ENCODE measurements at places on chromosomes 5 and 9.

- DNase-seq, result no peak
Measured at GRCh38 chr9:94096819-94097577, 12.7 kb downstream of the PTPDC1 start.

DNA sequence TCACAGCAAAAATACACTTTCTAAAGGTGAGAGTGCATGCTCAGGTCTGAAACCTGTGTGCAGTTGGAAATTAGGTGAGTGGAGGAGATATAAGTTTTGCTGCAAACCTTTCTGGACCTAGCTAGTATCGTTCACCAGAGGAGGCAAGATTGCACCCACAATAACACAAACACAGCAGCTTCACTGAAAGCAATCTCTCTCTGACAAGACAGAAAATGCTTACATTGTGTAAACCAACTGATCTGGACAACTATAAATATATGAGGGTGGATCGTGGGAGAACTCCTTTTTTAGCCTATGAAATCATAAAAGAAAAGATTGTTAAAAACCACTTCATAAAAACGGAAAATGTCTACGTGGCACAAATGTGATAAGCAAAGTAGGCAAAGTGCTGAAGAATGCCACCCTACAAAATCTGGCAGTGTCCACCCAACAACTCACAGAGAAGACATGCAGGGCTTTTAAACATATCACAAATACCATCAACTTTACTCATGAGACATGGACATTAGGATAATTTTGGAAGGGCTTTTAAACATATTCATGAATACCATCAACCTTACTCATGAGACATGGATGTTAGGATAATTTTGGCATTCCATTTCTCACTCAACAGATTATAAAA is 134.3 kb downstream of the CDH18 start:
- DNase-seq, result no peak

- DNase-seq, result no peak
Measured at GRCh38 chr5:179217956-179218942, 127.0 kb downstream of the ADAMTS2 start.

- no peak for DNase-seq
Measured at GRCh38 chr5:166845044-166845443, 1446.4 kb upstream of the WWC1 start.

- no peak for DNase-seq
Measured at GRCh38 chr9:5448461-5449435, 1.6 kb upstream of the CD274 start.

- DNase-seq, result no peak
Measured at GRCh38 chr5:157566902-157567489, 8.6 kb downstream of the ADAM19 start.

- no peak for DNase-seq
Measured at GRCh38 chr9:15711931-15712330, 159.1 kb downstream of the CCDC171 start.

- no peak for DNase-seq
Measured at GRCh38 chr5:65248896-65249295, 232.8 kb downstream of the ADAMTS6 start.

- DNase-seq, result no peak
Measured at GRCh38 chr5:157828944-157829639, 29.9 kb downstream of the CLINT1 start.

DNA sequence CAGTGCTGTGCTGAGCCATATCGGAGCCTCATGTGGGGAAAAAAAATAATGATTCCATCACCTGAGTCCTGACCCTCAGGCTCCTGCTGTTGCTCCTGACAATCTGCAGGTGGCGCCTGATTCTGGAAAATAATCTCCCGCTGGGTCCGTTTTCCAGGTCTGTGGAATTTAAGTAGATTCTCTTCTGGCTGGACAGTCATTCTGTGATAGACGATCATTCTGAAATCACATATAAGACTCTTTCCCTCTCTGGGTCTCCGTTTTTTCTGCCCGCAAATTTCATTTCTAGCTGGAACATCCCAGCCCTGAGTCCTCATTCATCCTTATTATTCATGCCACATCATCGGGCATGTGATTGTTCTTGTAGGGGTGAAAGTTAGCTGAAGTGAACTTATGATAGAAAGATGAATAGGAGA is 22.1 kb upstream of the STXBP1 start:
- no peak for DNase-seq

DNA sequence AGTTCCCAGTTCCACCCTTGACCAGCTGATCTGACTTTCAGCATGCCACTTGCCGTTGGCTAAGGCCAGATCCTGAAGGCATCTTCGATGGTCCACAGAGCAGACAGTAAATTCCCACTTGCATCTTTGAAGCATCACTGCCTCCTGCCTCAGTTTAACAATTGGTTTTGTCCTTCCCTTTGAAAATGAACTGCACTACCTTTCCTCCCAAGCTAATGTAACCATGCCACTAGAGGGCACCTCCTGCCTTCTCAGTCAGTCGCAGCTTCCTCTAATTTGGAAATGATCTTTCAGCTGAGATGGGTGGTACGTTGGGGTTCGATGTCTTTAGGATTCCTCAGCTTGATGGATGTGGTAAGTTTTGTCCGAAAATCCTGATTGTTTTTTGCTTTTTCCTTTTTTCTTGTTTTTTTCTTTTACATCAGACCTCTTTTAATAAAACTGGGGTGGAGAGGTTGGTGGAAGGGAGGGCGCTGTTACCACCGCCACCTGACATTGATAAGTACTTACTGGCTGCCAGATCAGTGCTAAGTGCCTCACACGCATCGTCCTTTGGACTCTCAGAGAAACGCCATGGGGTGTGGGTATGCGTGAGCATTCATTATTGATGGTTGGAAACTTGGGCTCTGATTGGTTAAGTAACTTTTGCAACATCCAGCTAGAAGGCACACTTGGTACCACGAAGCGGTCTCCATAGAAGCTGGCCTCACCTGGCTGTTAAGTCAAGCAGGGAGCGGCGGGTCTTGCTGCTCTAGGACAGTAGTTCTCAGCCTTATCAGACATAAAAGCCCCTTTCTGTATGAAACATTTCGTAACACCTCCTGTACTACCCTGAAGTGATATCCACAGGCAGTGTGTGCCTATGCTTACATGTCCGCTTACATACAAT is 16.9 kb downstream of the PTTG1 start:
- no peak for DNase-seq

DNA sequence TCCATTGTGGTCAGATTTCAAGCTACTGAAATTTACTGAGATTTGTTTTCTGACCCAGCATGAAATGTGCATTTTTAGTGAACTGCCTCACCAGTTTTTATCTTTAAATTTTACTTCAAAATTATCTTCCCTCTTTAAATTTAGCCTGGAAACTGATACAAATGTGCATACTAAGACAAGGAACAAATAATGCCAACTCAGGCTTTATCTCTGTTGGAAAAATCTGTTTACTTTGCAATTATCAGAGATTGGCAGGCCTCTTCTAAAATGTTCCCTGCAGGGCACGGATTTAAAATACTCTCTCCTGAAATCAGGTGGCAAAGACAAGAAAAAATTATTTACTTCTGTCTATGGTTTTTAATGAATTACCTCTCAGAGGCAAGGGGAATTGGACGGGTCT is 151.0 kb upstream of the PTCH1 start:
- no peak for DNase-seq

GRCh38 chr5:125834438-125835115 is 588.6 kb upstream of the GRAMD2B start:
- no peak for DNase-seq

DNA sequence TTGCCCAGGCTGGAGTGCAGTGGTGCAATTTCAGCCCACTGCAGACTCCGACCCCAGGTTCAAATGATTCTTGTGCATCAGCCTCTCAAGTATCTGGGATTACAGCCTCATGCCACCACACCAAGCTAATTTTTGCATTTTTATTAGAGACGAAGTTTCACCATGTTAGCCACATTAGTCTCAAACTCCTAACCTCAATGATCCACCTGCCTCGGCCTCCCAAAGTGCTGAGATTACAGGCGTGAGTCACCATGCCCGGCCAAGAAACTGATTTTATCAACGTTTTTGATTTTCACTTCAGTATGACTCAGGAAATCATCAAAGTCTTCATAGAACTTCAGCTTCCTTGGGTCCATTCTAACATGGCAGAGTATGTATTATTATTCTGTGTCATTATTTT is 125.4 kb downstream of the GABRG2 start:
- no peak for DNase-seq

DNA sequence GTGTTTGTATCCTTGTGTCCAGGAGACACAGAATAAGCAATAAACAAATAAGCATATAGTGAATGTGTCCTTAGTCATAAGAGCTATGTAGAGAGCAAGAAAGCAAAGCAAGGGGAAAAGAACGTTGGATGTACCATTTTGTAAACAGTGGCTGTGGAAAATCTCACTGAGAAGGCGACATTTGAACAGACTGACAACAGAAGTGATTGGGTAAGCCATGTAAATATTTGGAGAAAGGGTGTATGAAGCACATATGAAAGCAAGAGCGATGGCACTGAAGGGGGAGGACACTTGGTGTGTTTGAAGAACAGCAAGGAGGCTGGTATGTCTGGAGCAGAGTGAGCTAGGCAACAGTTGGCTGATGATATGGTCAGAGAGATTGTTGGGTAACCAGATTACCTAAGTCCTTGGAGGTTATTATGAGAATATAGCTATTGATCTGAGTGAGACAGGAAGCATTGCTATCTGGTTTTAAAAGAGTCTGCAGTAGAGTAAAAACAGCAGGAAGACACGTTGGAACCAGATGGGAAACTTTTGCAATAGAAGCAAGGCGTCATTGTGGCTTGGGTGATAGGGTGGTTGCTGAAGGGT is 115.5 kb upstream of the IL7R start:
- no peak for DNase-seq

- no peak for DNase-seq
Measured at GRCh38 chr5:132099076-132099748, 25.6 kb downstream of the CSF2 start.

GRCh38 chr5:56674441-56674840 is 140.9 kb upstream of the MAP3K1 start:
- DNase-seq, result no peak

All from pulmonary artery endothelial cell (primary cell).